AG20443 (cell line): ENCODE measurements at places on chromosomes 16 and 17.

DNA sequence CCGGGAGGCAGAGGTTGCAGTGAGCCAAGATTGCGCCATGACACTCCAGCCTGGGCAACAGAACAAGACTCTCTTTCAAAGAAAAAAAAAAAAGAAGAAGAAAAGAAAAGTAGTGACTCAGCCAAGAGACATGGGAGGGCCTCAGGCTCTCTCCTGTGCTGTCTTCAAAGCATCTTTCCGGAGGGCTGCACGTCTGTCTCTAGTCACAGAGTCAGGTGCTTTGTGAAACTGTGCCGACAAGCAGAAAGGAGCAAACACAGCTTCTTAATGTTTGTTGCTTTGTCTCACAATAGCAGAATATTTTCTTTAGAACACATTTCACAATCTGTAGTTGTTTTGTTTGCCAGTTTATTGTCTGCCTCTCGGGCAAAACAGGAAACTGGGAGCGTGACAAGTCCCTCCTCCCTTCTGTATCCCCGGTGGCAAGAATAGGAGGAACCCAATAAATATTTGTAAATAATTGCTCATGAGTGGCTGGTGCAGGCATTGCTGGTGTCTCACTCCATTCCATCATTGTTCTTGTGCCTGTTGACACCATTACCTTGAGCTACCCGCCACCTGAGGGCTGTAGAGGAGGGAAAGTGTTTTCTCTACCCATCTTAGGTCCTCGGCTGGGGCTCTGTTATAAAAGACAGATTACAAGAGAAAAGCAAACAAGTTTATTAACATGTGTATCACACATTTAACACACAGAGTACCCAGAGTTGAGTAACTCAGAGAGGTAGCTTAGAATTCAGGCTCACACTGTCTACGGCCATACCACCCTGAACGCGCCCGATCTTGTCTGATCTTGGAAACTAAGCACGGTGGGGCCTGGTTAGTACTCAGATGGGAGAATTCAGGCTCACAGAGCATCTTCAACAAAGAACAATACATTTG, 5.5 kb downstream of the GAST start:
- DNase-seq, result peak; percentile 63

DNA sequence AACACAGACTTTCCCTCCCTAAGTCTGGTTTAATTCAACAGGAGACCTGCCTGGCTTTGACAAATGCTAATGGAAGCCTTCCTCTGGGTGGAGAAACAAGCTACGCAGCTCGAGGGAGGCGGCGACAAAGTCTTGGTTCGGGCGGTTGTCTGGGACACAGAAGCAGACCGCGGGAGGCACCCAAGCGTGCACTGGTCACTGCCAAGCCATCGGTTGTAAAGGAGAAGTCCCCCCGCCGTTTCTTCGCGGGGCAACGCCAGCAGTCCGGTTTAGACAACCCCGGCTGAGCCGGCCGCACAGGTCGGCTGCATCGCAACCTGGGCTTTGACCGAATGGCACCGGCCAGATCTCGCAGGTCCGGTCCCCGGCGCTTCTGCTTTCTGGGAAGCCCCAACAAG, 586 bp downstream of the GLYR1 start:
- DNase-seq, result peak; percentile 67

GRCh38 chr16:77856438-77857160, 68.2 kb downstream of the VAT1L start:
- DNase-seq, result no peak

- no peak for DNase-seq
Observed at GRCh38 chr17:35283767-35284166, 40.9 kb downstream of the SLFN5 start.

DNA sequence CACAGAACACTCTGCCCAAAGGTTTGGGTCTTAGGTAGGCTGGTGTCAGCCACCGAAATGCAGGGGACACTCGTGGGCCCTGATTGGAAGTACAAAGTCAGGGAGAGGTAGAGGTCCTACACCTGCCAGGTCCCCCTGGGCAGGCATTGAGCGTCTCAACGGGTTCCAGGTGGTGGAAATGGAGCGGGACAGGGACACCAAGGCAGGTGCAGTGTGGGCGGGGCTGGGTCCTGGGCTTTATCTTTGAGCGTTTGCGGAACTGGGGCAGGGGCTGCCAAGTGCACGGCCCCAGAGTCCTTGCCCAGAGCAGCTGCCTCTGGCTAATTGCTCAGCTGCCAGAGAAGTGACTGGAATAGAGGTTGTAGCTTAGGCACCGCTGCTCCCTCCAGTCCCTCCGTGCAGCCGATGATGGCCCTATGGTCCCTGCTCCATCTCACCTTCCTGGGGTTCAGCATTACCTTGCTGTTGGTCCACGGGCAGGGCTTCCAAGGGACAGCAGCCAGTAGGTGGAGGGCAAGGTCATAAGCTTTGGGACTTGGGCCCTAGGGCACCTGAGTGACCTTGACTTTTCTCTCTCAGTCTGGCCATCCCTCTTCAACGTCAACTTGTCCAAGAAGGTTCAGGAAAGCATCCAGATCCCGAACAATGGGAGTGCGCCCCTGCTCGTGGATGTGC, at the start of gene ZACN:
Gene ZACN, plus strand, starts transcription at position 323 of the 675 bp plus-strand sequence. Its CDS starts 83 bp downstream, at position 406.
- DNase-seq, result no peak

- peak; percentile 88 for DNase-seq
Observed at GRCh38 chr17:43006639-43007551, at the start of gene IFI35. Gene IFI35 (plus strand): TSS chr17:43006784. CDS start chr17:43006948, 164 bp downstream.

GRCh38 chr16:3171855-3172593, 16.0 kb upstream of the OR1F1 start:
- peak; percentile 17 for DNase-seq

- no peak for DNase-seq
Observed at GRCh38 chr16:10868596-10869469, 8.2 kb upstream of the CIITA start.

DNA sequence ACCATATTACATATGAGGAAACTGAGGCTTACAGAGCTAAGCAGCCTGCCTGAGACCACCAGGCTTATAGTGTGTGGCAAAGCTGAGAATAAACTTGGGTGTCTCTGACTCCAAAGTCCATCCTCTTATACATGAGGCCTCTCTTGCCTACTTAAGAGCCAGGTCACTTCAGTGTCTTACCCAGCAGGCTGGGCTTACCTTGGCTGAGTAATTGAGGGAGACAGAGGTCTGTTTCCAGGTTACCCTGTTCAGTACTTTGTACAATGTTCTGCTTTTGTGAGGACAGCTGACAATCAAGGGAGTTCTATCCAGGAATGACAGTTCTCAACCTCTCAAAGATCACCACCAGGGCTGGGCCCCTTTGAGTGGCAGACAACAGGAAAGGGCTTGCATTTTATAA, 14.4 kb downstream of the NDUFAB1 start:
- DNase-seq, result no peak

DNA sequence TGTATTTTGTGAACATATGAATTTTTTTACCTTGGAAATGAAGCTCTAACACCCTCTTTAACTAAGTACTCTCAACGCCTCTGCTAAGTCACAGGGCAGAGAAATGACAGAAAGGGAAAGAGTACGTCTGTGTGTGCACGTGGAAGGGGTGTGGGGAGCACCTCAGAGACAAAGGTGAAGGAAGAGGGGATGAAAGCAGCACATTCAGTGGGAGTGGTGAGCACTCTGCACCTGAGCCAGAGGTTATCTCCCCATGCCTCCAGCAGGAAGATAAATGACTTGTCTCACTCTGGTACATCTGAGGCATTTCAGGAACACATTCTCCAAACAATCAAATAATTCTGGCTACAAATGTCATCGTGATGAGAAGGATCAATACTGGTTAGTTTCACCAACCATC, 15.0 kb downstream of the GNA13 start:
- no peak for DNase-seq

DNA sequence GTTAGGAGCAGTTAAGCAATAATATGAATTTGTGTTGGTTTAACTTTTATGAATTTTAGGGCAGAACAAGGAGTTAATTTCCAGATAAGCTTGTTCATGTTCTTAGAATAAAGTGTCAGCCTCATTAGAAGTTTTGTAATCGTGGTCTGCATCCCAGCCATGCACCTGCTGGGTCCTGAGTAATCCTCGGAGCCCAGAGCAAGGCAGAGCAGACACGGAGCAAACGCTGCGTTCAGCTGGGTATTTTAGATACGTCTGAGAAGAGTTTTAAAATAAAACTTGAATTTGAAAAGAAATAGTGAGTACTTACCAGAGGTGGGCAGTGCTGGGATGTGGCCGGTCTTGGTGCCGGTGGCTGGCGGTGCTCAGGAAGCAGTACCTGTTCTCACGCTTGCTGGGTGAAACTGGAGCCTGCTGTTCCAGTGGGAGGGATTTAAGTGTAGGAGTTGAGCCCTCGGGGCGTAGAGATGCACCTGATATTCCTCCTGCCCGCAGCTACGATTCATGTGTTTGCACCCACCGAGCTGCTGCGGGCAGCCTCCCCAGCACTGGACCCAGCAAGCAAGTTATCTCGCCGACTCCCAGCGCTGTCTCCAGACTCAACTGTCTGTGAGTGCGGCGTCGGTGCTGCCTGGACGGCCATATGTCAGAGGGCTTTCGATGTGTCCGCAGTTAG, at the start of gene ZNF750:
Gene ZNF750, minus strand, starts transcription at position 406 of the 676 bp plus-strand sequence. CDS start 7,568 bp downstream, outside the sequence.
- no peak for DNase-seq

DNA sequence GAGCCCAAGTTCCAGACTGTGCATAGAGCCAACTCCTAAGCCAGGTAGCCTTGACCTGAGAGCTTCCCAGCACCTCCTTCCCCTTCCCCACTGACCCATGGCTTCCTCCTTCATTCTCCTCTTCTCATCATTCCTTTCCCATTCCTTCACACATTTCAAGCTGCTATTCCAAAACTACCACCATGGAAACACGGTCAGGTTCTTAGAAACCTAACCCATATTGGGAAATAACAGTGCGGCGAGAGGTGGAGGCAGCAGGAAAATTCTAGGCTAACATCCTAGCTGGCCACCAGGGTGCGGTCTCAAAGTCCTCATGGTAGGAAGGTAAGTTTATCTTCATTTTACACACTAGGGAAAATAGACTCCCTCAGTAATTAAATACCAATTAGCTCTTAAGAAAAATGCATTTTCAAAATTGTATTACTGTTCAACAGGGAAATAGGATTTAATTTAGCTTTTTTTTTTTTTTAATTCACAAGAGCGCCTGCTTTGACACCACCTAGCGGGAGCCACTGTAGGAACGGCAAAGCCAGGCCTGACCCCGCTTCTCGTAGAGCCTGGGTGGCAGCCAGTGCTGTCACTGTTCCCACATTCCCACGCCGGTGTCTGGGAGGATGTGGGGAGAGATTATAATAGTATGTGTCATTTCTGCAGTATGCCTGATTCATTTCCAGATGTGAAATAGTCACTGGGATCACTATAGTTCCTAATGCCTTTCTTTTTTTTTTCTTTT, 14.0 kb upstream of the SPHK1 start:
- peak; percentile 93 for DNase-seq

DNA sequence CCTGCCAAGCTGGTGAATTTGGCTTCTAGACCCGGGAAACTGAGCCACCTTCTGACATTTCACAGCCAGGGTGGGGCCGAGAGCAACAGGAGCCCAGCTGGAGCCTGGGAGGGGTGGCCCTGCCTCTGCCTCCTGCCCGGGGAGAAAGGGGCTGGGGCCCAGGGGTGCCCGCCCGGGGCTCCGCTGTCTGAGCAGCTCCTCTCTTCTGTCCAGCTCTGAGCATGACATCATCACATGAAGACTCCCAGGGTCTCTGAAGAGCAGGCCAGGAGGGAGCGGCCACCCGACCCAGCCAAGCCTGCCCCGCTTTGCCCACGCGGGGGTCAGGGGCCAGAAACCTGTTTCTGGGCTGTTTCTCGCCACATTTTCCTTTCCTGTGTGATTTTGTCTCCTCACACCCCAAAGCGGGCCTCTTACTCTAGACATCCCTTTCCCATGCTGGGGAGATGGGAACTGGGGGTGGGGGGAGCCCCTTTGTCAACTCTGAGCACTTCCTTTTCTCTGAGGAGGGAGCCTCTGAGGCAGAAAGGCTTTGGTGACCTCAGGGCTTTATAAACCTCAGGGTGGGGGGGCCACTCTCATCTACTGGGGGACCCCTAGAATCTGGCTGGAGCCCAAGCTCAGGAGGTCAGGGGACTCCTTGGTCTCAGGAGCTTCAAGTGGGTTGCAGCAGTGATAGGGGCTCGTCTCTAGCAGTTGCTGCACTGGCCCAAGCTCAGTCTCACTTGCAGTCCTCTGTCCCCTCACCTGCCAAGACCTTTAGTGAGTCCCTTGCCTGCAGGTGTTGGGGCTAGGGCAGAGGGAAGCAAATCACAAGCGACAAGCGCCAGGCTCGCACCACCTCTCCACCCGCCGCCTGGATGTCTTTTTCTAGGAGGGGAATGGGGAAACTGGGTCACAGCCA, 7.6 kb downstream of the UBALD2 start:
- no peak for DNase-seq

- peak; percentile 61 for DNase-seq
Observed at GRCh38 chr17:13306310-13306962, 288.6 kb upstream of the ELAC2 start.

DNA sequence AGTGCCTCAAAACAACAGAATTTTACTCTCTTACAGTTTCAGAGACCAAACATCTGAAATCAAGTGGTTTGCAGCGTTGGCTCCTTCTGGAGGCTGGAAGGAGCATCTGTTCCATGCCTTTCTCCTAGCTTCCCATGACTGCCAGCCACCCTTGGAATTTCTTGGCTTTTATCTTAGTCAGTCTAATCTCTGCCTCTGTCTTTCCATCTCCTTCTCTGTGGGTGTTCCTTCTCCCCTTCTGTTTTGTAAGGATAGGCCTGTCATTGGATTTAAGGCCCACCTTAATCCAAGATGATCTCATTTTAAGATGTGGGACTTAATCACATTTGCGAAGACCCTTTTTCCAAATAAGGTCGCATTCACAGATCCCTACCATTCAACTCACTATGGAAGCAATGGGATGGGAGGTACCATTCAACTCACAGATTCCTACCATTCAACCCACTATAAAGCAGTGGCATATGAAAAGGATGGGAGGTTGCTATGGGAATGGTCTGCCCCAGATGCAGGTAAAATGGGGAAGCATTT, 321.8 kb downstream of the WWOX start:
- DNase-seq, result no peak

- no peak for DNase-seq
Observed at GRCh38 chr17:40058865-40059264, 3.9 kb upstream of the THRA start.

- DNase-seq, result no peak
Observed at GRCh38 chr16:69474408-69474807, 50.0 kb downstream of the CYB5B start.

GRCh38 chr17:80474961-80475909, 1.2 kb downstream of the NPTX1 start:
- DNase-seq, result no peak

DNA sequence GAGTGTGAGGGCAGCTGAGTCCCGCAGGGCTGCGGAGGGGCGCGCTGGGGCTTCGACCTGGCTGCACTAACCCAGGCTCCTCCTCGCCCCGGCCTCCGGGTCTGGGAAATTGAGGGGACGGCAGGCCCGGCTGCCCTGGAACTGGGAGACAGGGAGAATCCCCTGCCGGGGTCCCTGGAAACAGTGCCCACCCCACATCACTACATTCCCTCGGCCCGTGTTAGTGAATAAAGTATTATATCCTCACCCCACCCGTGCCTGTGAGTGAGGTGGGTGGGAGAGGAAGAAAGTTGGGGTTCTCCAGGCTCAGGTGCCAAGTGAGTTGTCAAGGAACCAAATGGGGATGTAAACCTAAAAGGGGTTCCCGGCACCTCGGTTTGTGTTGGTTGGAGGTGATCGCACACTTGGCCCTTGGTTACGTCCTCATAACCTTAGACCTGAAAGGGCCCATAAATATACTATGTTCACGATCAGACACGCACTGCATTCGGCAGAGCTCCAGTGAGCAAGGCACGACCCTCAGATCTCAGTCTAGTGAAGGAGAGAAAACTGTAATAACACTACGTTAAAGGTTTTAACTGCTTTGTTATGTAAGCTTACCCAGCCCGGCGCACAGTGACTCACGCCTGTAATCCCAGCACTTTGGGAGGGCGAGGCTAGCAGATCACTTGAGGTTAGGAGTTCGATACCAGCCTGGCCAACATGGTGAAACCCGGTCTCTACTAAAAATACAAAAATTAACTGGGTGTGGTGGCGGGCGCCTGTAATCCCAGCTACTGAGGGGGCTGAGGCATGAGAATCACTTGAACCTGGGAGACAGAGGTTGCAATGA, 11.2 kb downstream of the ZNF771 start:
- DNase-seq, result no peak
